Lower lobe of right lung (tissue), 2 donors: ENCODE measurements at places on chromosomes 4 and X. TPM values are rescaled to one million over a fixed set of nuclear protein-coding genes. Genes with fewer than 3 reads are reported as not detected.

- no peak for DNase-seq
Measured at GRCh38 chr4:76615999-76616398, 181.0 kb downstream of the SHROOM3 start.

GRCh38 chrX:48720577-48721250 is 24.2 kb downstream of the SUV39H1 start:
- DNase-seq = no peak

- no peak for DNase-seq
Measured at GRCh38 chrX:8845060-8845459, 43.9 kb upstream of the FAM9A start.

DNA sequence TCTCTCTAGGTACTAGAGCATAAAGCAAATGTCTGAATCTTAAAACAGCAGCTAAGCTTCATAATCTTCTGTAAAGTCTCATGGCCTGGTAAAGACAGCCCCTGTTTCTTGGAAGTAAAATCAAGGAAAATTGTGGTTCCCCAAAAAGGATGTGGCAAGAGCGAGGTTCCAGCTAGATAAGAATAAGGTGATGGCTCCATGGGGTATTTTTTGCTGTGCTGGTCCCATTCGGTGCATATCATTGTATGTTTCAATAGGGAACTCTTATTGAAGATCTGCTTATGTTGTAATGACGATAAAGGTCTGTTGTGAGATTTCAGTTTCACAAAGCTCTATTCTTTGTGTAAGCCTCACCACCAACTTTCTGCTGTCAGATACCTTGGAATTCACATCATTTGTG is 316.9 kb upstream of the NOCT start:
- no peak for DNase-seq

DNA sequence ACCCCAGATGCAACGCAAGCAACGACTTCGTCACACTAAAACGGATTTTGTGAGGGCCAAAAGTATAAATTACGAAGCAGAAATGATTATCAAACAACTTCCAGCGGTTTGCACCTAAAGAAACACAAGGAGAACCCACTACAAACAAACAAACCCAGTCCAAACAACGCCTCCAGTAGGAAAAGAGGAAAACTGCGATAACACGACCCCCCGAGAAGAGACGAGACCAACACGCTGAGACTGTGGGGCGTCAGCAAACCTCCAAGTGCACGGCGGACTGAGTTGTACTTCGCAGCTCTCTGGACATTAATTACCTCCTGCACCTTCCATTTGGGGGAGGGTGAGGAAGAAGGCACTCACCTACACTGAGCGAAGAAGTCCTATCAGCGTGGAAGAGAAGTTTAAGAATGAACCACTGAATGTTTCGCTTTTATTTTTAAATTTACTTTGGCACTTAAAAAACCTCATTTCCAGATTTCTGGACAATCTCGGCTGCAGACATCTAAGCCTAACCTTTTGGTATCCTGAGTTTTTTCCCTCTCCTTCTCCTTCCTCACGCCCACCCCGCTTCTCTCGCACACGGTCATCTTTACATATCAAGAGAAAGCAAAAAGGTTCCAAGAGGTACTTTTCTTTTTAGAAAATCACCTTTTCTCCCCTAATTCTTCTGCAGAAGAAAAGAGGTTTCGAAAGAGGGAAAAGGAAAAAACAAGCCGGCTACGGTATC is at the start of gene MAB21L2:
Gene MAB21L2 (plus strand): TSS at position 6 of the 727 bp plus-strand sequence. CDS start 879 bp downstream, outside the sequence.
- DNase-seq = no peak

DNA sequence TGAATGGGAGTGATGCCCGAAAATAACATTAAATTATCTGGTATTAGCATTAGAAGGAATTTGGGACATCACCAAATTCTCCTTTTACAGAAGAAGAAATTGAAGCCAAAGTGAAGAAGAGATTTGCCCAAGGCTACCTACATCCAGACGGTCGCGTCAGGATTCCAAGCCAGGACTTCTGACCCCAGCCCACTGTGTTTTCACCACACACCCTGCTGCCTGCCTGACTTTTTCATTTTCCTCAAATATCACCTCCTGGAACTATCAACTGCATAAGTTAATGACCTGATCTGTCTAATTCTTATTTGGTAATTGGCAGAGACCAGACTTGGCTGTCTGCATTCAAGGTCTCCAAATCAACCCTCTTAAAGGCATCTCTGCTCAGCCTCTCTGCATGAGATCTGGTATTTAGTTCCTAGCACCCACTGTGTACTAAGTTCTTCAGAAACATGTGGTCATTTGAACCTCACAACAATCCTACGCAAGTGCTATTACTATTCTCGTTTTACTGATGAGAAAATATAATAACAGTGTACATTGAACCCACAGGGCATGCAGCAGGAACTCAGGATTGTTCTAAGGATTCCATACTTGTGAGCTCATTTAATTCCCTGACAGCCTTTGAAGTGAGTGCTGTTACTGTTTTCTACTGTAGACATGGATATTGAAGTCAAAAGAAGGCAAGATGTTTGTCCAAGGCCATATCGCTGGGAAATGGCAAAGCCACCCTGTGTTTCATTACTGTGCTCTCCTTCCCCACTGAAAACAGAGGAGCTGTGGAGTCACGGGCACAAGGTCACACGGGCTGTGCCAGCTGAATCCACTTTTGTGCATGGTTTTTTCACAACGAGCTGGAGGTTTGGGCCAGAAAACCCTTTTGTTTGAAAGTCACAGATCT is 195.2 kb upstream of the C1QTNF7 start:
- DNase-seq = no peak

GRCh38 chr4:188660796-188661195 is 521.6 kb downstream of the TRIML1 start:
- no peak for DNase-seq

GRCh38 chr4:64121803-64122202 is 287.4 kb downstream of the TECRL start:
- DNase-seq = no peak

DNA sequence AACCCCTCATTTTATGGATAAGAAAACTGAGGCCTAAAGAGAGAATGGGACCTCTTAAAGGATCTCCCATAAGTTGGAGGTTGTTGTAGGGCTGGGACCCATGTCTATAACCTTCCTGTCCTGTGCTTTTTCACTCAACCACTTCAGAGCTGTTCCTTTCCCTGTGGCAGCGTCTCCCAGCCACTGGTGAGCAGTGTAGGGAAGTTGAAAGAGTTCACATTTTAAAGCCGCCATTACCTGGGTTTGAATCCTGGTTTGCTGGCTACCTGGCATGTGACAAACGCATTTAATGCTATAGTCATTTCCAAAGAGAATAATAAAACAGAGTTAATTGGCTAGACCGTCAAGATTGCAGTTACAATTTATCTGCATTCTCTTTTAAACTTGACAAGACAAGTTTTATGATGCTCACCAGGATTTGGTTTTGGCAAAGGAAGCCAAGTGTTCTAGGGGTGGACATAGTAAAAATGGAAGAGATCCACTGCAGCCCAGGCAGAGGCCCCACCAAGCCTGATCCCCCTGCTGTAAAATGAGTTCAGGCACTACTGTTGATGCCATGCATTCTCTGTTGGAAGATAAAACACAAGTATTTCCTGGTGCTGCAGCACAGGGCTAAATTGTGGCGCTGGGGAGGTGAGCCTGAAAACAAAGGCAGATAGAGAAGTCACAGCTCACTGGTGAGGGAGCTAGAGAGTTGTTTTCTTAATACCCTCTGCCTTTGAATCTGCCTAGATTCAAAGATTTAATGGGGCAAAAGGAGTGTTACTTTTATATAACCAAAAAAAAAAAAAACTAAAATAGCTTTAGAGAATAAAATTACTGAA is 218.7 kb downstream of the NWD2 start:
- no peak for DNase-seq

GRCh38 chr4:161314371-161314770 is 849.4 kb downstream of the FSTL5 start:
- DNase-seq = no peak

- DNase-seq = no peak
Measured at GRCh38 chrX:120358737-120359456, 3.0 kb upstream of the ATP1B4 start.

GRCh38 chr4:106022454-106022853 is 127.2 kb downstream of the NPNT start:
- DNase-seq = no peak

- no peak for DNase-seq
Measured at GRCh38 chr4:120830204-120830603, 92.3 kb downstream of the PRDM5 start.

GRCh38 chr4:48109413-48110263 is 24.4 kb downstream of the TXK start:
- no peak for DNase-seq

DNA sequence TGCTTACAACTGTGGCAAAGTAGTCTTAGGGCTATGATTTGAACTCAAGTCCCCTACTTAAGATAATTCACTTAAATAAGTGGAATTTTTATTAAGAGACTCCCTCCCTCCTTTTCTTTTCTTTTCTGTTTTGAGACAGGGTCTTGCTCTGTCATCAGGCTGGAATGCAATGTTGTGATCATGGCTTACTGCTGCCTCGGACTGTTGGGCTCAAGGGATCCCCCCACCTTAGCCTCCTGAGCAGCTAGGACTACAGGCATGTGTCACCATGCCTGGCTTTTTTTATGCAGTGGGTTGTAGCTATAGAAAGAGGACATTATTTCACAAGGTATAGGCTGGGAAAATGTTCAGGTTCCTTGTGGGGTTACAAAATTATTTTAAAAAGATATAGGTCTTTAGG is 19.2 kb downstream of the DIAPH2 start:
- DNase-seq = no peak

DNA sequence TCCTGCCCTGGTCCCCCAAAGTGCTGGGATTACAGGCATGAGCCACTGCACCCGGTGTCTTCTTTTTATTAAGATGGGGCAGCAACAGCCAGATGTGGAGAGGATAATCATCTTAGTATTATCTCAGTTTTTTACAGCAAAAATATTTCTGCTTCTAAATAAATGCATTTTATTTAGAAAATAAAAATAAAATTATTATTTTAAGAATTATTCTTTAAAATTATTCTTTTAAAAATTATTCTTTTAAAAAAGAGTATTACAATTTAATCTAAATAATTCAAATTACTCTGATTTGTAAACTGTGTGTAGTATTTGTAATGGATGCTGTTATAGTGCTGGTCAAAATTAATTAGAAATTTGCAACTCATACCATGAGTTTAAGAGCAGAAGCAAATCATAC is 67.6 kb downstream of the ARFIP1 start:
- no peak for DNase-seq

Gene HELQ
- 18.8 TPM for total RNA-seq

Gene SPANXC
- not detected for total RNA-seq

Gene RASSF6
- total RNA-seq = 1.9 TPM

Gene PLAC8
- total RNA-seq = 115 TPM

Gene BTK
- total RNA-seq = 62.8 TPM

Gene UBA1
- 152 TPM for total RNA-seq
